ENCODE measurements at places on chromosomes 16 and 17. TPM values are rescaled to one million over a fixed set of nuclear protein-coding genes. Genes with fewer than 3 reads are reported as not detected.

The MT1F gene
- total RNA-seq = 7.3 TPM

The MEIOB gene
- total RNA-seq = 0.59 TPM

The TP53TG3C gene
- total RNA-seq = not detected

The PRR35 gene
- total RNA-seq = not detected

The NPIPB8 gene
- total RNA-seq = 0.79 TPM

The CD300E gene
- total RNA-seq = not detected

The CACNG3 gene
- not detected for total RNA-seq

The TMEM235 gene
- total RNA-seq = not detected

The PRKCB gene
- total RNA-seq = 0.89 TPM

The TPPP3 gene
- total RNA-seq = 1.2 TPM

GRCh38 chr17:64212122-64212521 lies 50.9 kb downstream of the TEX2 start:
- DNase-seq = no peak

GRCh38 chr17:14308965-14309879 lies 8.3 kb downstream of the HS3ST3B1 start:
- DNase-seq = no peak

GRCh38 chr16:27980076-27980775 lies 83.3 kb downstream of the GSG1L start:
- DNase-seq = no peak

DNA sequence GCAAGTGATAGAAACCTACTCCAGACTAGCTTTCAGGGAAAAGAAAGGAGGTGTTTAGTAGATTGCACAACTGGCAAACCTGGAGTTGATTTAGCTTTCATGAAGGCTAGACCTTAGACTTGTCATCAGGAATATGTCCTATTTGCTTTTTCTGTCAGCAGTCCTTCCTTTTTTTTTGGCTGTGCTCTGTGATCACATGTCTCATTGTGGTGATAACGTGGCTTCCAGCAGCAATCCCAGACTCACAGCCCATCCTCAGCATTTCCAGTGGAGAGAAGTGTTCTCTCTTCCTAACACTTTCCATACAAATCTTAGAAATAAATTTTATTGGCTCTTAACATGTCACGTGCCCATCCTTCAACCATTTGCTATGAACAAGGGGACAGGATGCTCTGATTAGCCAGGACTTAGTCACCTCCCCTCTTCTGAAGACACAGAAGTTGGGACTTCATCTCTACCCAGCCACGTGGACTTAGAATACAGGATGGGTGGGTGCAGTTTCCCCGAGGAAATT lies 74.7 kb downstream of the CDH13 start:
- no peak for DNase-seq

- no peak for DNase-seq
Observed at GRCh38 chr17:49344914-49345313, 17.1 kb downstream of the ZNF652 start.

GRCh38 chr17:200586-200985 lies 19.1 kb upstream of the DOC2B start:
- no peak for DNase-seq

- DNase-seq = no peak
Observed at GRCh38 chr17:17253406-17253805, 16.4 kb upstream of the FLCN start.

DNA sequence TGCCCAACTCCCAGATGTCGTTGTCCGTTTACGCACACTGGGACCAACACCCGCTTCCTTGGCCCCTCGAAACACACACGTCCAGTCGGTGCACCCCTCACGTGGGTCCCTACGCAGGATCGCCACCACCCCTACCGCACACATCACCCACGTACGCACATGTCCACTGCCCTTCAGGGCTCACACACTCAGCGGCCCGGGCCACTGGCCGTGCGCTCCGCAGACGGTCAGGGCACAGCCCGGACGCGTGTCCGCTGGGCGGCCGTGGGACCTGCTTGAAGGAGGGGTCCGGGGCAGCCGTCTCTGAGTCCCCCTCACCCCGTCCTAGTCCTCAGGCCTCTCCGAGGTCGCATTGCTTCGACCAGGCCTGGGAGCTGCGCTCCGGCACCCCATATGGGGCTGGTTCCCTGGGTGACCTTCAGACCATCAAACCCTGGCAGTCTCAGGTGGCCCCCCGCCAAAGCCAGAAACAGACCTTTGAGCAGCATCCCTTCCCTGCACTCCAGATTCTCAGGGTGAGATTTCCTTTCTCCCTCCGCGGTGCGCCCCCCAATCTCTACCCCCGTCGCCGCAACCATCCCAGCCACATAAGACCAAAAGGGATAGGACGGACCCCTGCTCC lies 914 bp upstream of the GPRC5B start:
- DNase-seq = no peak

DNA sequence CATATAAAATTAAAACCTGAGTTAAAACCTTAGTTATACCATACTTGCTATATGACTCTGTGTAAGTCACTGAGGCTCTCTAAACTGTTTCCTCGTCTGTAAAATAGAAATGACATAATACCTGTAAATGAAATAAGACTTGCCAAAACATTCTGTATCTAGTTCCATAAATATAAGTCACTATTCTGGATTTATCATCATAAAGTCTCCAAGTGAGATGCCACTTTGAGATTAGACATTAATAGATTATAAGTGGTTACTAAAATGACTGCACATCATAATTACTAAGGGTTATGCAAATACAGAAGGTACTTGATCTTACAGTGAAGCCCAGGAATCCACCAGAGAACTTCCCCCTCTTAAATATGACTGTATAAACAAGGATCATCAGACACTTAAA lies 12.0 kb upstream of the BRIP1 start:
- no peak for DNase-seq

GRCh38 chr17:47883589-47884426 lies 12.2 kb upstream of the SP2 start:
- DNase-seq = no peak

DNA sequence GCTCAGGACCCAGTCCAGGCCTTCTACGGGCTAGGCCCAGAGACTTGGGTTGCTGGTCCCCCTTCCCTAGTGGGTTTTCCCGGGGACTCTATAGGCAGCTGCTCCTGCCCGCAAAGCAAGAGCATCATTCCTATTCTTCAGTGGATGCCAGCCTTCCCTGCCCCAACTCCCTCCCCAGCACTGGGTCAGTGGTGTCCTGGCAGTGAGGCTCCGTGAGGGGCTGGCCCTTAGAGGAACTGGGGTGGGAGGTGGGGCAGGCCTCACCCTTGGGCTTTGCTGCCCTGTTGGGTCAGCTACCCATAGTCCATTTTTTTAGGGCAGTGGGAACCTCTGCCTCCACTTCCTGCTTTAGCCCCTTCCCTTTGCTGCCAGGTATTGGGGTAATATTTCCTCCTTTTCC lies 7.9 kb upstream of the PLEKHG4 start:
- no peak for DNase-seq

DNA sequence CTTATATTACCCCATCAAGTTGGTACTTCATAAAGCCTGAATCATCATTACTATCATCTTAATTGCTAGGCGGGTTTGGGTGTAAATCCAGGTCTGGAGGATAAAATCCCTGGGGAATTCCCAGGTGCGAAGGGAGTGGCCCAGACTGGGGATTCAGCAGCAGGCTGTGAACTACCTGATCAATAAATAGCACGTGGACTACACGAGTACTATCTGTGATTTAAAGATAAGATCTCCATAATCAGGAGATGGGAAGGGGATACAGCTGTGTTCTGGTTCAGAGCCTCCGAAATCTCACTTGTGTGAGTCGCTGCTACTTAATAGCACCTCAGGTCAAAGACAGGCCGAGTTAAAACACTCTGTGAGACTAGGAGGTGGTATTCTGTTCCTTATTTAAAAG lies 512.6 kb upstream of the ZFHX3 start:
- DNase-seq = no peak

DNA sequence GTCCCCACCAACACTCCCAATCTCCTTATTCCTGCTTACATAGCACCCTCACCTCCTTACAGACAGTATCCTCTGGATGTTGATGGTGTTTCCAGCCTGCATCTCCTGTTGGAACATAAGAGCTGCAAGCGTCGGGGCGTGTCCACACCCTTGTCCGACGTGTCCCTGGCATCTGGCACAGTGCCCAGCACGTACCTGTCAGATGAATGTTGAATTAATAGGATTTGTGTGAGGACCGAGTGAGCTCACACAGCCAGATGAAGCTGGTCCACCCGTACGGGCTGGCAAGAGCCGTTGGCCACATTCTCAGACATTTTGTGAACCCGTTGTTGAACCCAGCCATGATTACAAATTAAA lies 12.2 kb upstream of the CBX4 start:
- peak; percentile 91 for DNase-seq

GRCh38 chr17:29595943-29596774 lies 3.2 kb downstream of the ANKRD13B start:
- DNase-seq = no peak

GRCh38 chr16:24002619-24003018 lies 166.8 kb downstream of the PRKCB start:
- DNase-seq = no peak

- DNase-seq = no peak
Observed at GRCh38 chr16:88861359-88861758, 4.4 kb downstream of the TRAPPC2L start.

GRCh38 chr17:72378414-72379390 lies 257.9 kb downstream of the SOX9 start:
- DNase-seq = no peak

- DNase-seq = peak; percentile 34
Observed at GRCh38 chr16:30895627-30896260, 670 bp upstream of the CTF1 start.

DNA sequence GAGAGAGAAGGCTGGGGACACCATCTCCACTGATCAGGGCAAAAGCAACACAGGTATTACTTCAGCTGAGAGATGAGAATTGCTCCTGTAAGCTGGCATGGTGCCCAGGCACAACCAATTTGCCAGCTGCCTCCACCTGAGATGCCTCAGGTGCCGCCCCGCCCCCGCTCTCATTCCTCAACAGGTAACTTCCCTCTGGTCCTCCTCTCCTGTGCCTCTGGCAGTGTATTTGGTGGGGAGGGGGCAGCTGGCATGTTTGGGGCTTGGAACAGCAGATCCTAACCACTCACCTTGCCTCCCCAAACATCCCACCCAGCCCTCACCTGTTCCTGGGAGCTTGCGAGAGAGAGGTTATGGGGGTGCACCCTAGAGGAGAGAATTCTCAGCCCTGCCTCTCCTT lies 2.9 kb upstream of the SRCIN1 start:
- no peak for DNase-seq

GRCh38 chr17:50059759-50060273 lies 3.9 kb downstream of the ITGA3 start:
- DNase-seq = no peak

DNA sequence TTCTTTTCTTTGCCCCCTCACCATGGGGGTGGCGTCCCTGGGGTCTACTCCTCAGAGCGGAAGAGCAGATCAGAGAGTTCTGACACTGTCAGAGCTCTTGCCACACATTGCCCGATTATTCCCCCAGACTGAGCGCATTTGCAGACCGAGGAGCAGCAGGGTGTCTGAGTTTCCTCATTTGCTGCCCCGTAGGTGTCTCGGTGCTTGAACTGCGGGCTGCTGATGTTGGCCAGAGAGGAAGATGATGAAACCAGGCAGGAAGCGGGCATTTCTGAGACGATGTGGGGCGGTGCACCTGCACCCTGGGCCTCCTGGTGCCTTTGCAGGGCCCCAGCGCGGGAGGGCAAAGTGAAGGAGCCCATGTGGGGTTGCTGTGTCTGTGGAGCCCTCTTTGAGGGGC lies 55.2 kb downstream of the ARSG start:
- no peak for DNase-seq

- DNase-seq = no peak
Observed at GRCh38 chr17:60941028-60941427, 263.4 kb downstream of the BCAS3 start.

GRCh38 chr17:55735731-55736405 lies 13.2 kb upstream of the TMEM100 start:
- DNase-seq = peak; percentile 49

DNA sequence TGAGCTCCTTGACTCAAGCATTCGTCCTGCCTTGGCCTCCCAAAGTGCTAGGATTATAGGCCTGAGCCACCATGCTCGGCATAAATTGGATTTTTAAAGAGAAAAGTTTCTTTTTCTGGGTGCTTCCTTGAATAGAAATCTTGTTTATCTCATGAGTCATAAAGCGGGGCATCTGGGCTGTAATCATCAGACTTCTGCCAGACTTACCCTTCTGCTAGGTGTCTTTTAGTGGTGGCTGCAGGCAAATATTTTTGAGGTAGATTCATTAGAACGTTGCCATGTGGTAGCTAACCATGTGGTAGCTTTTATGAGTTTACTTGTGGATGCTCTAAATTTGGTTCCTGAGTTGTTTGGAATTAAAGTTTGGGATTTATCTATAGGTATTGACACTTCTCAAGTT lies 13.4 kb downstream of the PGS1 start:
- peak; percentile 13 for DNase-seq

All from HCT116 (cell line).